ENCODE measurements at places on chromosomes 16 and 17.

- DNase-seq, result no peak
These were observed 4.7 kb upstream of the ZNHIT3 start for GRCh38 chr17:36481829-36482228.

- no peak for DNase-seq
These were observed 19.4 kb downstream of the ERN1 start for GRCh38 chr17:64110379-64111152.

GRCh38 chr17:37518826-37519225 is 29.1 kb downstream of the DUSP14 start:
- no peak for DNase-seq

- DNase-seq, result no peak
These were observed 27.6 kb upstream of the PITPNA start for GRCh38 chr17:1590029-1590746.

DNA sequence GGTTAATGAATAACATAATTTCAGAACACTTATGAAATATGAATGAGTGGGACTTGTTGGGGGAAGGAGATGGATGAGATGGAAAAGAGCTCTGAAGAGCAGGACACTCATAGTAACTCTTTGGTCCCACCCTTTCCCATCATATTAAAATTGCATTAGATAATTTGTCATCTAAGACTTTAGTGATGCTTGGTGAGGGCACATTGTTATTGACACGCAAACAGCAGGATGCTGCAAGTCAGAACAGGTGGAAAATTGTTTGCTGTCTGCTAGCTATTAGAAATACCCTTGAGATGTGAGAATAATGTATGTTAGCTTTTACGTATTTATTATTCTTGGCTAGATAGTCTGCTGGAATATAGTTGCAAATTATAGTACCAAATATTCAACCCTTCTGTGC is 75.7 kb downstream of the TANC2 start:
- no peak for DNase-seq

DNA sequence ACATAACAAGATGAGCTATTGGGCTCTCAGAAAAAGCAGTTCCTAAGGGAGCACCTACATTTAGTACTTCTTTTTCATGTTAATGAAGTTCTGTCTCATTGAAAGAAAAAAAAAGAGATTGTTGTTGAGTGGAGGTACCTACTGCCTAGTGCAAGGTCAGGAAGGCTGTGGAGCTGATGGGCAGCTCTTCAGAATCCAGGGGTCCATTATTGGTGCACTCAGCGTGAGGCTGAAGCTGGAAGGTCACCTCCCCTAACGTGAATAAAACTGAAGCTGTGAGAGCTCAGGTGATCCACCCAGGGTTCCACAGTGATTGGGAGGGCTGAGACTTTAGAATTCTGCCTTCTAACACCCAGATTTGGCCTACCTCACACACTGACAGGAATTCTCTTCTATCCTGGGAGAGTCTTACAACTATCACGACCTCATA is 153.9 kb upstream of the TBX2 start:
- DNase-seq, result no peak

DNA sequence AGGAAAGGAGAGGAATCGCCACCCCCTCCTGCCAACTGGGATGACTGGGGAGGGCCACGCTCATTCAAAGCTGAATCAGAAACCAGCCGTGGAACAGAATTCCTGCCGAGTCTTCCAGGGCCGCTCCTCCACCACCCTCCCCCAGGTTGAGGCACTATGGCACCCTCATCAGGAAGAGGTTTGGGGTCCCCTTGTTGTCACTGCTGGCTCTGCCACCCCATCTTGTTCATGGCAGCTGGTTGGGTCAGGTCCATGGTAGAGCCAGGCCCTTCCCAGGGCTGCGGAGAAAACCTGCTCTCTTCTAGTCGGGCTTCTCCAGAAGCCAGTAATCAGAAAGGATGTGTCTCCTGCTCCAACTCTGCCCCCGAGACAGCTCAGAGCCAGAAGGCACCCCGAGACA is 41.8 kb downstream of the KCNJ12 start:
- DNase-seq, result no peak

GRCh38 chr17:82065638-82066303 is at the start of gene DUS1L:
TSS of gene DUS1L (minus strand) at chr17:82065804. CDS start at chr17:82065059, 745 bp downstream.
- DNase-seq, result peak; percentile 52

GRCh38 chr16:6993544-6993943 is 339.1 kb upstream of the RBFOX1 start:
- DNase-seq, result no peak

GRCh38 chr16:86618431-86619238 is 40.3 kb downstream of the FOXL1 start:
- DNase-seq, result no peak

GRCh38 chr17:58331815-58332777 is 3.5 kb upstream of the TSPOAP1 start:
- peak; percentile 92 for DNase-seq

DNA sequence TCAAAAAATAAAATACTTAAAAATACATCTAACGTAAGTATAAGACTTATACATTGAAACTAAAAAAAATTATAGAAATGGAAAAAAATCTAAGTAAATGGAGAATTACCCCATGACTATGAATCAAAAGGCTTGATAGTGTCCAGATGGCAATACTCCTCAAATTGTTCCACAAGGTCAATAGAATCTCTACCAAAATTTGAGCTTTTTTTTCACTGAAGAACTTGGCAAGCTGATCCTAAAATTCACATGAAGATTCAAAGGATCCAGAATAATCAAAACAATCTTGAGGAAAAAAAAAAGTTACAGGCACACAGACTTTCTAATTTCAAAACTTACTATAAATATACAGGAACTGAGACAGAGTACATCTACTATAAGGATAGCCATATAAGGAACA is 448.4 kb upstream of the CDH11 start:
- no peak for DNase-seq

GRCh38 chr16:47687694-47688093 is 226.6 kb downstream of the PHKB start:
- no peak for DNase-seq
